Activated naive CD8-positive, alpha-beta T cell treated with anti-CD3 and anti-CD28 coated beads, Interleukin-2, amount 50 U/mL, for 24 hours (primary cell): ENCODE measurements at places on chromosomes 7 and 10.

GRCh38 chr10:101826852-101827434 lies 8.7 kb upstream of the OGA start:
- DNase-seq, result no peak

DNA sequence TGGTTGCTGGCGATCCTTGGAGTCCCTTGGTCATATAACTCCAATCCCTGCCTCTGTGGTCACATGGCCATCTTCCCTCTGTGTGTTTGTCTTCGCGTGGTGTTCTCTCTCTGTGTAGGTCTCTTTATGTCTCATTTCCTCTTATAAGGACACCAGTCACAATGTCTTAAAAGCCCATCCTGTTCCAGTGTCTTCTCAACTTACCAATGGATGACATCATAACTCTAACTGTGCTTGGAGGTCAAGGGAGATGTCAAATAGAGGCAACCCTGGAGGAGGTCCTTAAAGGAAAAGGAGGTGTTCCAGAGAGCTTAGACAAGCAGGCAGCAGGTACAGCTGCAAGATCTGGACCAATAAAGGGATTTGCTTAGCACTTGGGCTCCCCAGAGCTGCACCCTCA lies 143.0 kb downstream of the BUB3 start:
- DNase-seq, result no peak

DNA sequence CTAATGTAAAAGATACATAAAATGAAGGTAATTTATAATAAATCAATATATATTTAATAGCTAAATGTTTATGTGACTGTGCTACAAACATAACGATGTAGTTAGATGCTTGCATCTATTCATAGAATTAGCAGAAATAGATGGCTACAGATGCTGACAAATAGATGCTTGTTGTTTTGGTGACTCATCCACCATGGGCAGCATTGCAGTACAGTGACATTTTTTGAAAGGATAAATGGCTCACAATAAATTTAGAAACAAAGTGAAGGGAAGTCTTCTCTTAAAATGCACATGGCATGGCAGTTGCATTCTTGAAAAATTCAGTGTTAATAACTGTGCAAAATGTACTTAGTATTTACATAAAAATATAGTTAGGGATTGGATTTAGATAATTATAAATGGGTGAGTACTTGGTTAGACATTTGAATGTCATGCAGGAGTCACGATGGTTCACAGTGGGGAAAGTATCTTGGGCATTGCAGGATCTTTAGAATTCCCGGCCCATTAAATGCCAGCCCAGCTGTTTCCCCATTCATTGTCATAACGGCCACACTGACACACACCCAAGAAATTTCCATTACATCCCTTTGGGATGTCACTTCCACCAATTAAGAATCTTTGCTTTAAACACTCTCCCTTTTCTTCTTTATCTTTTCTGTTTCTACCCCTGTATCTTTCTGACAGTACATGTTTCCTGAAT lies 564.1 kb downstream of the ATRNL1 start:
- DNase-seq, result no peak

GRCh38 chr7:129332254-129333035 lies 101.8 kb upstream of the STRIP2 start:
- no peak for DNase-seq

GRCh38 chr10:73848821-73849489 lies 25.4 kb downstream of the CAMK2G start:
- DNase-seq, result peak; percentile 96

- no peak for DNase-seq
Measured at GRCh38 chr10:124293616-124294449, 124.9 kb downstream of the OAT start.

GRCh38 chr7:13727279-13727678 lies 262.2 kb downstream of the ETV1 start:
- no peak for DNase-seq

DNA sequence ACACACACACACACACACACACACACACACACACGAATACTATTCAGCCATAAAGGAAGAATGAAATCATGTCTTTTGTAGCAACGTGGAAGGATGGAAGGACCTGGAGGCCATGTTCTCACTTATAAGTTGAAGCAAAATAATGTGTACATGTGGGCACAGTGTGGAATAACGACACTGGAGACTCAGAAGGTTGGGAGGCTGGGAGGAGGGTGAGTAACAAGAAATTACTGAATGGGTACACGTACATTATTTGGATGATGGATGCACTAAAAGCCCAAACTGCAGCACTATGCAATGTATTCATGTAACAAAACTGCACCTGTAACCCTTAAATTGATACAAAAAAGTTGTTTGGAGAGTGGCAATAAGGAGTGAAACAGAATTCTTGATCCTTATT lies 32.1 kb downstream of the KMT2C start:
- no peak for DNase-seq

GRCh38 chr10:127921753-127922145 lies 14.8 kb downstream of the PTPRE start:
- DNase-seq, result no peak

- no peak for DNase-seq
Measured at GRCh38 chr10:111030042-111030750, 46.6 kb upstream of the ADRA2A start.

GRCh38 chr10:14062528-14063260 lies 268.0 kb downstream of the FRMD4A start:
- DNase-seq, result no peak

DNA sequence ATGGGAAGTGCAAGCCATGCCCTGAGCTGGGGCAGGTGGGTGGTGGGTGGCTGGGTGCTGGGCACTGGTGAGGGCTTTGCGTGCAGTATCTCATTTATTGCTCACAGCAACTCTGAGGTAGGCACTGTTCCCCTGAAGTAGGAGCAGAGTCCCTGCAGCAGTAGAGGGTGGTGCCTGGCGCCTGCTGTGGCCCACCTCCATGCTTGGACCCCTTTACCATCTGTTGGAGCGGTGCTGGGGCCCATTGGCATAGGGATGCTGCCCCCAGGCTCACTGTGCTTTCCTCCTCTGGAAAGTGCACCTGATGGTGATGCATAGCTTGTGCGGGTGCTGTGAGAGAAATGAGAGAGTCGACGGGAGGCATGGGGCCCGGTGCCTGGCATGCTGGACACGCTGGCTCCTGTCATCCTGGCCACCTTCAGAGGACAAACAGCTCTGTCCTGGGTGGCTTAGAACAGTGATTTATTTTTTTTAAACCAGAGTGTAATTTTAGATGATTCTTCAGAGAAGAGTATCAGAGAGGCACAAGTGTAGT lies 10.4 kb downstream of the SFRP5 start:
- DNase-seq, result no peak

DNA sequence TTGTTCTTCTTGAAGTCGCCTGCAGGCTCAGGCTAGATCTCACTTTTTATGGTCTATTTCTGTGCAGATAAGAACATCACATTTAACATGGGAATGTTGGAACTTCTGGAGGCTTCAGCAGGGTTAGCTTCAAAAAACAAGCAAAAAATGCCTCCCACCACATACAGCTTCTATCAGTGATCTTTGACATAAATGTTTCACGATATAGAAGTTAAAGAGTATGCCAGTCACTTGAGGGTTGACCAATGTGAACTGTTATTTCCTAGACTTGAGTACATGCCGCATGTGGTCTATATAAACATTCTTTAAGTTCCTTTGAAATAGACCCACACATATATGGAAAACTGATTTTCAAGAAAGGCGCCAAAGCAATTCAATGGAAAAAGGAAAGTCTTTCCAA lies 219.2 kb upstream of the KLF14 start:
- no peak for DNase-seq

- DNase-seq, result no peak
Measured at GRCh38 chr7:66176914-66177313, 28.2 kb upstream of the TPST1 start.

DNA sequence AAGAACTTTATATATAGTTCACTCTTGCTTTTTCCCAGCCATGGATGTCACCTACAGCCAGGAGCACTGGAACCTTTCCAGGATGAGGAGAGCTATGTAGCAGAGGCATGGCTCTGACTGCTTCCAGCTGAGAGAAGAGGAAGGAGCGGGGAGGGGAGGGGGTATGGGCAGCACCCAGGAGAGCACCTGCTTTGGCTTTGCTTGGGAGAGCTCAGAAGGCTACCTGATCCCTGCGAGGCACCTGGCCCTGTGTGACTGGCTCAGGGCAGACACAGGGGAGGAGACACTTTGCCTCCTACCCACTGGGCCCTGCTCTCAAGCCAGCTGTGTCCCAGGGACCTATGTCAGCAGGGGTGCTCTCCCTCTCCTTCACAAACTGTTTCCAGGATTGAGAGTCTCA lies 67.1 kb downstream of the HK1 start:
- no peak for DNase-seq

GRCh38 chr7:5282543-5283316 lies at the start of gene SLC29A4:
SLC29A4 (plus strand) TSS chr7:5282943; CDS start chr7:5287817, 4,874 bp downstream.
- peak; percentile 30 for DNase-seq

DNA sequence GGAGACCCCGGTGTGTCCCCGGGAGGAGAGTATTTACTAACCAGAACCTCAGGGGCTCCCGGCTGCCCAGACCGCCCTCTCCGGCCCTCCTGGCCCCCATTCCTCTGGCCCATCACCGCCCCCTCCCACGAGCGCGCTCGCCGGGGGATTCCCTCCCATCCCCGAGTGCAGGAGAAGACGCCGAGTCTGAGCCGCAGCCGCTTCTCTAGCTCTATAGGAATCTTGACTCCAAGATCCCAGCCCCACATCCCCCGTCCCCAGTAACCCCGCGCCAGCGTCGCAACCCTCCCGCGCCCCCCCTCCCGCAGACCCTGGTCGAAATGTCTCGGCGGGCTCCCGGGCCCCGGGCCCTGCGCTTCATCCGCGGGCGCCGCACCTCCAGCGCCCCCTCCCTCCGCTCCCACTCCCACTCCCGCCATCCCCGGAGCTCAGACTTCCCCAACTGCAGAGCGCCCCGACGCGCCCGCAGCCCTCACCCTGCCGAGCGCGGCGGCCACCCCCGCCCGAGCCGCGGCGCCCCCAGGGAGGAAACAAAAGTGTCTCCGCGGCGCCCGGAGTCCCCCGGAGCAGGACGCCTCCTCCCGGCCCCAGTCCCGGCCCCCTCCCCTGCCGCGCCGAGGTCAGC lies 541 bp downstream of the ELMO1 start:
- peak; percentile 41 for DNase-seq
